ENCODE measurements at places on chromosomes 2 and 18.

DNA sequence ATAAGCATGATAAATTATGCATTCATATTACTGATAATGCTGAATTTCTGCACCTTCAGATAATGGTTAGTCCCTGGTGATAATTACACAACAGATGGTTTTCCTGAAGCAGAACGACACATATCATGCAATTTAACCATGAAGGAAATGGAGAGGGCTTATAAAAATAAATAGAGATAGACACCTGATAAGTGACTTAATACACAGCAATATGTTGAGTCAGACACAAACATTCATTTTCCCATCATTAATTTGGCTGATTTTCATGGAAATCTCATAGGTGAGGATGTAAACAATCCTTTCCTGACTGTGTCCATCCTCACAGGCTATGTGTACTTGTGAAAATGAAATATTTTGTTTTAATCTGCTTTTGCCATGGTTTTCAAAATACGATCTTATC lies 36.9 kb upstream of the DSEL start:
- no peak for DNase-seq

- no peak for DNase-seq
These were observed 47.0 kb upstream of the SEMA4C start for GRCh38 chr2:96916646-96917543.

DNA sequence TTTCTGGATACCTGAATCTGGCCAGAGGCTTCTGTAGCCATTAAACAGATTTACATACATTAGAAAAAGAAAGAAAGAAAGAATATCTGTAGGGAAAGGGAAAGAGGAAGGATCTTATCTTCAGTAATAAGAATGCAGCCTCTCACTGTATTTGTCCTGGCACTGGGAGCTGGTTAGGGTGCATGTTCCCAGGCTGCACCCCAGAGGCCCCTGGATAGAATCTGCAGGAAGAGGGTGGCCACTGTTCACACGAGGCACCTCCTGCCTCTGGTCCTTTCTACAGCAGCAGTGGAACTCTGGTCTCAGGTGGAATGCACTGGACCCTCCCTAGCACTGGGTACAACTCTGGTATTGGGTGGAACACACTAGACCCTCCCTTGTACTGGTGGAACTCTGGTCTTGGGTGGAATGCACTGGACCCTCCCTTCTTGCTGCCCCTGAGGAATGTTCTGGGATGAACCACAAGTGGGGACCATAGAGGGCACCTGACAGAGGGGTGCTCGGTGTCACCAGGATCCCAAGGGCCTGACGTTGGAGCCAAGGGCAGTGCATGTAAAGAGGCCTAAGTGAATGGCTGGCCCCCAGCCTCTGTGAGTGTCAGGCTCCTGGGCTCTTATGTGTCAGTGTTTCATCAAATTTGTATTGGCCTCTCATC lies 27.4 kb upstream of the PXDN start:
- no peak for DNase-seq

GRCh38 chr2:197710424-197711042 lies 5.4 kb downstream of the MARS2 start:
- DNase-seq, result peak; percentile 32

DNA sequence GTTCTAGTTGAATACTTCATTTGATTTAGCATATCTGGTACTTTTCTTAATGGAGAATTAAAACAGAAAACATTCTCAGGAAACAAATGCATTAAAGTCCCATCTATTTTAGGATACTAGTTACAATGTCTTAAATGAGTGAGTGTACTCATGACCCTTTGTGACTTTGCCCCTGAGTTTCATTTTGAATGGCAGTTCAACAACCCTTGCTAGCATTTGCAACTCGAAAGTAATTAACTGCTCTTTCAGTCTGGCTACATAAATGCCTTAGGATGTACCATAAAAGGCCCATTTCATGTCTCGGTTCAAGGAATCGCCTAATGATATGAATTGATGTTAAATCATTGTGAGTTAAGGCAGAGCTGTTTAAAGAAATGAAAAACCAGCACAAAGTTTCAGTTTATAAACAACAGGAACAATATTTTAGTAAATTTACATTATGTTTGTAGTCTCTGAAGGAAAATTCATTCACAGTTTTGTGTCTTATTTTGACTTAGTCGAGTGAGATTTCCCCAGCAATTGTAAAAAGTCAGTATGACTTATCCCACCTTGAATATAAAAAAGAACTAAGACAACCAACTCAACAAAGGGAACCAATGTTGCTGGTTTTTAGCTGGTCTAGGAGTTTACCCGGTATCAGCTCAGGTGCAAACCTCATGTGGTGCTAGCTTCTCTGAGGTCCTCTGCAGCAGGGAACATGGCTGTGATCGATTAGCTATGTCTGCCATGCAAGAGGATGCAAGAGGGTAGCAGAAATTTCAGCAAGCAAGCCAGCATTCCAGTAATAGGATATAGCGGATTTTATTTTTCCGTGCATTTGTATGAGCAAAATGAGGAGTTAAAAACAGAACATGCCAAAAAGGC lies 386.2 kb downstream of the PTPRM start:
- DNase-seq, result peak; percentile 25

- no peak for DNase-seq
These were observed 36.6 kb downstream of the ZDBF2 start for GRCh38 chr2:206311026-206311425.

- peak; percentile 64 for DNase-seq
These were observed 230.9 kb upstream of the SLC14A2 start for GRCh38 chr18:45384137-45384961.

DNA sequence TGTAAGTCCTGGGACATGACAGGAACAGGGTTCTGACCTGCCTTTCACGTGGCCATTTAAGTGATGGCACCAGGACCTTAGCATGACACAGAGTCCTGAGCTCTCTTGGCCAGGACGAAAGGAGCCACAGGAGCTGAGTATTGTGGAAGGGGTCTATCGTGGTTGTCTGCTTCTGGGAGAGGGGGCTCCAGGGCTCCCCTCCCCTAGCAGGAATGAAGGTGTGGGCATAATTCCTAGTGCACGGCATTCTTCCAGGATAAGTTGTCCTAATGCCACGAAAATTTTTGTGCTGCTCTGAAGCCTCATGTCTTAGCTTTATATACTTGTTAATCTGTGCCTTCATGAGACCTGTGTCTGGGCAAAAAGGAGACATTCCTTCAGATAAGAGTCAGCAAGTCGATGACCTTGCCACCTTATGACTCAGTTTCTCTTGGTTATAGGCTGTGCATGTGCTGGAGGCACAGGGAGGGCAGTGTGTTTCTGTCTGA lies 17.1 kb downstream of the GATA6 start:
- no peak for DNase-seq

DNA sequence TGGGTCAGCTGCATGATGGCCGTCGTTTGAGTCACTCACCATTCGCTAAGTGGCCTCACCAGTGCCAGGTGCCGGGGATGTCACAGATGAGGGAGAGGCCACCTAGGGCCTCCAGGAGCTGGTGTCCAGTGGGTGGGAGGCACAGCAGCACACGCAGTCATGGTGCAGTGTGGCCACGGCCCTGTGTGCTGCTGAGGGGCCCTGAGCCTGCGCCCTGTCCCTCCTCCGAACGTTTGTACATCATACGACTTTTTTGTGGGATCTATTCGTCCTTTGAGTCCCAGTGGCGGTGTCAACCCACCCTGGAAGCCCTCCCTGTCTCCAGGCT lies 30.1 kb upstream of the ODC1 start:
- no peak for DNase-seq

- peak; percentile 2 for DNase-seq
These were observed 463.7 kb upstream of the RGPD4 start for GRCh38 chr2:107362993-107363392.

- DNase-seq, result peak; percentile 36
These were observed 579 bp downstream of the STAT4 start for GRCh38 chr2:191150230-191150599.

DNA sequence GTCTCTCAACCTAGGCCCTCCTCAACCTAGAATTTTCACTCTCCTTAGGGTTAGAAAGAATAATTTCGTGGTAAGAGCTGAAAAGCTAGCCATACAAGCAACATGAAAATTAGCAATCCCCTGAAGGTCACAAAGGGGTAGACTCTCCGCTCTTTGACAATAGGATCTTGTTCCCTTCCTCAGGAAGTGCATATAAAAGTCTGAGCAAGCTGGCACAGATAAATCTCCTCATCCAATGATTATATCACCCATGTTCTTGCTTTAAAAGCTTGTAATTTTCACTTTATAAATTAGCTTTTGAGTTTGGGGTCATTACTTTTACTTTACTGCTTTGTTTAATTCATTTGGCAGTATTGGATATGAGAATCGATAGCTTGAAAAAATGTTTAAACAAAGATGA lies 852.3 kb upstream of the CRIM1 start:
- no peak for DNase-seq

DNA sequence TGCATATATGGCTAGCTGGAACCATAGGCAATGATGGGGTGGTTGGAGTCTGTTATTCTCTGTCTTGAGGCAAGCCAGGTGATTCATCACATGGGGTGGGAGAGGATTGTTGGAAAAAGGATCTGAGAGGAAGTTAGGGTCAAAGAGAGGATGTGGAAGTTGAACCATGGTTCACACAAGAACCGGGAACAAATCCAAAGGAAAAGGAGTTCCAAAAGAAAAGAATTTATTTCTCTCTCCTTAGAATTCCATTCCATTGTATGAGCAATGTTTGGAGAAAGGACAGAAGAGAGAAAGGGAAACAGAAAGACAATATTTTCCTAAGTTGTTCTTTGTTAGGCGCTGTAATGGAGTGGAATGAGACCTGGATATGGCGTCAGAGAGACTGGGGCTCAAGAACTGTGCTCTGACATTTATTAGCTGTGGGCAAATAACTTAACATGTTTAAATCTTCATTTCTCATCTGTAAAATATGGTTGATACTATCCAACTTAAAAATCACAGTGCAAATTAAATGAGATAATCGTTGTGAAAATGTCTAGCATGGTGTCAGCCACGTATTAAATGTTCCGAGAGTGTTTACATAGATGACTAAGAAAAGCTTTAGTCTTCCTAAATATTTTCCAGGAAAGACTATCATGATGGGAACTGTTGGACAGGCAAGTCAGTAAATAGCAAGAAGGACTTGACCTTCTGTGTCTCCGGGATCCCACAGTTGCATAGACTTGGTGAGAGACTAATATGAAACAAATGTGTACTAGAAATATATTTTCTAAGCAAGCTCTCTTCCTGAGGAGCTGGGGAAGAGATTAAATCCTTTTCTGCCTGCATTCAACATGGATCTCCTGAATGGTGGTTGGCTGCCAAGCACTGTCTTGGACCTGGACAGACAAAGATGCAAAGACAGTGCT lies 71.4 kb downstream of the TRIB2 start:
- DNase-seq, result no peak

- no peak for DNase-seq
These were observed 19.3 kb upstream of the DSG3 start for GRCh38 chr18:31428211-31428610.

DNA sequence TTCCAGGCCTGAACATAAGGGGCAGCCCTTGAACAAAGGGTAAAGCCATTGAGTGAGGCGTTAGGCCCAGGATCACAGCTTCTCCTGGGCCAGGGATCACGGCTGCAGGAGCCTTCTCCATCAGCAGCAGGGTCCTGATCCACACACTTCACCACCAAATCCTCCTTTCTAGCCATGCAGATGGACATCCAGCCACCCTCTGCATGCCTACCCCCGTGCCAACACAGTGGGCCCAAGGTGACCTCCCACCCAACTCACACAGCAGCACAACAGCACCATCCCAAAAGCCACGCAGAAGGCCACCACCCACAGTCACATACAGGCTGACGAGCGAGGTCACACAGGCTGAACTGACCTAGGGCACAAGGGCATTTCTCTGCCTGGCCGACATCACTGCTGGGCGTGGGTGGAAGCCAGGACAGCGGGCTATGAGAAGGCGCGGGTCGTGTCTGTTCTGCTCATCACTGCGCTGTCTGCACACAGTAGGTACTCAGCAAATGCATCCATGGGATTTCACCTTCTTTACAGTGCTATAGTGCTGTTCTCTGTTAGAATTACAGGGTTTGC lies 31.2 kb downstream of the TFCP2L1 start:
- DNase-seq, result no peak

GRCh38 chr2:23460228-23460627 lies 75.2 kb downstream of the KLHL29 start:
- peak; percentile 67 for DNase-seq

DNA sequence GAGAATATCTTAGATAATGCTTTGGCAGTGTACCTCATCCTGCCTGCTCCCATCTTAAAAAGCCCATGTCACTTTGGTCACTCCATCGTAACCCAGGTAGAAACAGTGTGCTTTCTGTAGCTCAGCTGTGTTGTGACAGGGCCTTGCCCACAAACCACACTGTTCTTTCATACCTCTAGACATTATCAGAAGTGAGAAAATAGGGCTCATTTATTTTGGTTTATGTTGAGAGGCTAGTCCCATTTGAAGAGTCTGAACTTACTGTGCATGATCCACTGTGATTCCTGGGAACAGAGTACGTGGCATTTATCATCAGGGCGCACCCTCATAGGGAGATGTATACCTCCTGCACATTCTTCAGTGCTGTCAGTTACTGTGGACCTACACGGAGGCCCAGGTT lies 69.7 kb downstream of the FEZ2 start:
- no peak for DNase-seq

DNA sequence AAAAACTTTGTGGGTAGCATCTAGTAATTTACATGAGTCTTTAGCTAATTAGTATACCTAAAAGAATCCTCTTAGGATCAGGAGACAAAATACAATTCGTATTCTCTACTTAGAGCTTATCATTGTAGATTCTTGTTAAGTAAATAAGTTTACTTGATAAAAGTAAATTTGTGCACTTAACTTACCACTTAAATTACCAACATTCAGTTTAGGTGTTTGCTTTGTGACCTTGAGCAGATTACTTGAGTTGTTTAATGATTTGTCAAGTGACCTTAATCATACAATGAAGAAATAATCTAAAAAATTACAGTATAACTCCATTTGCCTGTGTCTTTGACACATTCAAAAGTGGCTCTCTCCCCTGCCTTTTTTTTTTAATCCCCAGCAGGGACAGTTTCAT lies 67.2 kb upstream of the UBXN4 start:
- DNase-seq, result no peak

DNA sequence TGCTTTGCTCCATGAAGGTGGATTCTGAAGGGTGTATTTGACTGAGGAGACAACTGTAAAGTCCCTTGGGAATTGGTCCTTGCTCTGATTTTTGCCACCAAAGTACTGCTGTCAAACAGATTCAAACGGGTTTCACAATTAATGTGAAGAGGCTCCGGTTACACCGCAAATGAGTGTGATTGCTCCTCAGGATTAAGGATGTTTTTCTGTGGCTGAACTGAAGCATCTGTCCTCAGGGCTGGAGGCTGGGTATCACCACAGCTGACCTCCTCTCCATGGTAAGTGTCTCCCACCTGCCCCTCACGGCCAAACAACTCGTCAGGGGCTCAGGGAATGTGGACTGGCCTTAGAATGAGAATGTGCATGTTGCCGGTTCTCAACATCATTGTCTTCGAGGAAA lies 130.4 kb upstream of the NDUFV2 start:
- no peak for DNase-seq
